ENCODE measurements at places on chromosomes 11 and 22.
A peak's percentile ranks its signal among the peaks of the same experiment; 100 is the strongest.

GRCh38 chr11:100753571-100753970 lies 66.5 kb downstream of the ARHGAP42 start:
- DNase-seq: no peak

- DNase-seq: no peak
These were observed 21.2 kb downstream of the PTPRJ start for GRCh38 chr11:48001438-48002021.

DNA sequence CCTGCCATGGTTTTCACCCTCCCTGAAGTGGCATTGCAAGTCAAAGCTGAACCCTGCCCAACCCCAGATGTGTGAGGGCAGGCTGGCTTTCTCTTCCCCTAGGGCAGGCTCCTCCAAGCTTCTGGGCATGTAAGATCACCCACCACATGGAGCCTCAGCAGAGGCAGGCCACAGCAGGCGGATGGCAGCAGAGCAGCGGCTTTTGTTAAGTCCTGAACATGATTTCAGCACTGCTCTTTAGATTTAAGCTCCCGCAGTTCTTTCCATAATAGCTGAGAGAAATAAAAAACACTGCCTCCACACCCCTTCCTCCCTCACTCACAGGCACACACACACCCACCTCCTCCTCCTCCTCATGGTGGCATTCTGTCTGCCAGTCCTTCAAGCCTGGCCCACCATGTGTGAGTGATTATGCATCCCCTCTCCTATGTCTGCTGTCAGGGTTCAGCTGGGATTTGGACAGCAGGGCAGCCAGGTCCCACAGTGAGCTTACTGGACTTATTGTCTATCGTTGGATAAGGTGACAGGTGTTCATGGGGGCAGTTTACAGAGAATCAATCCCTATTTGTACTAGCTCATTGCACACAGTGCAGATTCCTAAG lies 5.0 kb upstream of the NTM start:
- no peak for DNase-seq

DNA sequence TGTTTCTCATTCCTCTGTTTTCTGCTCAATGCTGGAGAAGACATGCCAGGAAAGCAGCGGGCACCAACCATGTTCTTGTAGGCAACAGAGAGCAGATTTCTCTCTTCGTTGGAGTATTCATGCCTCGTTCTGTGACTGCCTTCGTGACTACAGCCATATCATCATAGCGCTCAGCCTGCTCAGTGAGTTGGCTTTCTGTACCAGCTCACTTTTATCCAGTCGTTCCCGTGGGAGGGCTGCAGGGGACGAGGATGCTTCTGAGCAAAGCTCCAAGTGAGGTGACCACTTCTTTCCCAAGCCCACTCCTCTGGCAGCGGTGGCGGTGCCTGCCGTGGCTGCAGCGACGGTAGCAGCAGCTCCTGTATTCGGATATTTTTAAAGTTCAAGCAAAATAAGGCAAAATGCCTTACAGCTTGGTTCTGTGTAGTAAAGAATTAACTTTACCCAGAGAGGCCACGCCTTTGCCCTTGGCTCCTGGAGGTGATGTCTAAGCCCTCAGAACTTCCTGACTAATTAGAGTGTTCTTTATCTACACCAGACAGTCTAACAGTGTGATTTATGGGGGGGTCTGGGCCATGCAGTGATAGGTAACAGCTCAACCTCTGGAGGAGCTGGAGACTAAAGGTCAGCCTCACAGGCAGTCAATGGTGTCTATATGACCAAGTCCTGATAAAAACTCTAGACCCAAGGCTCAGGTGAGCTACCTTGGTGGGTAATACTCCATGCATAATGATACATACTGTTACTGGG lies 35.3 kb downstream of the LDHAL6A start:
- no peak for DNase-seq

DNA sequence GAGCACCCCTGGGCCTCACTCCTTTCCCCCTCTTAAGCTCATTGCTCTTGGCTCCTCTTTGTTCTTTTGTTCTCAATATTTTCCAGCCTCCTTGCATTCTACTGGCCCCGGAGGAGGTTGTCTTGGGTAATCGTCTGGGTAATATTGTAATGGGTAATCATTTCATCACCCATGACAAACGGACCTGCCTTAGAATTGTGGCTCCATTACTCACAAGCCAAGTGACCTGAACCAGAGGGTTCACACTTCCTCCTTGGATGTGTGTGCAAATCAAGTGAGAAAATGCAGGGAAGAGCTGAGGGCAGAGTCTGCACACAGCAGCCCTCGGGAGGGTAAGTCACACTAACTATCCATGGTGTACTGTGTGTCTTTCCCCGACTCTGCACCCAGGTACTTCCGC lies 305.0 kb downstream of the BUD13 start:
- DNase-seq: no peak

- peak; percentile 68 for DNase-seq
These were observed 587 bp downstream of the SLC25A22 start for GRCh38 chr11:797296-798092.

GRCh38 chr22:45911601-45912271 lies 65.2 kb downstream of the WNT7B start:
- no peak for DNase-seq

- DNase-seq: no peak
These were observed 1421.2 kb upstream of the RAG2 start for GRCh38 chr11:38019072-38019775.

DNA sequence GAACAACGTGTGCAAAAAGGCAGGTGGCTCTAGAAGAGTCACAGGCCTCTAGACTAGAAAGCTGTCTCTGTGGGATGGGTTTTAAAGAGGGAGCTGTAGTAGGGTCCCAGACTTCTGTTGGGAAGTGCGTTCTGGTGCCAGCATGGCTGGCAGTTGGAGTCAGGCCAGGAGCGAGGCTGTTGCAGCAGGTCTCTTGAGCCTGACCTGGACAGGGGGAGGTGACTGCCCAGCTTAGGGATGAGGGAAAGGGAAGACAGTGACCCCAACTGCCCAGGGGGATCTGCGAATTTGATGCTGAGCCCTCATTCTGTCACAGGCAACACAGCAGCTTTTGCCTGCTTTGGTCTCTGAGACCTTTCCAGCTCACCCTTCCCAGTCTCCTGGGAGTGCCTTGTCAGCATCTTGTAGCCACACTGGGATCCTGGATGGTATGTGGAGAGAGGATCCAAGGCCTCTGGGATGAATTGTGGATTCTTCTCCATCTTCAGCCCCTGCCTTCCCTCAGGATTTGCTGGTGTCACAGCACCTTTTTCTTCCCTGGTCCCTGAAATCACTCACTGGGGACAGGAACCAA lies 3.4 kb downstream of the TSKU start:
- no peak for DNase-seq

GRCh38 chr22:44080936-44081861 lies 57.1 kb downstream of the PARVB start:
- peak; percentile 53 for DNase-seq

GRCh38 chr11:15875393-15875792 lies 481.0 kb downstream of the SOX6 start:
- DNase-seq: no peak

- DNase-seq: no peak
These were observed 2.1 kb upstream of the CPT1A start for GRCh38 chr11:68843703-68844312.

DNA sequence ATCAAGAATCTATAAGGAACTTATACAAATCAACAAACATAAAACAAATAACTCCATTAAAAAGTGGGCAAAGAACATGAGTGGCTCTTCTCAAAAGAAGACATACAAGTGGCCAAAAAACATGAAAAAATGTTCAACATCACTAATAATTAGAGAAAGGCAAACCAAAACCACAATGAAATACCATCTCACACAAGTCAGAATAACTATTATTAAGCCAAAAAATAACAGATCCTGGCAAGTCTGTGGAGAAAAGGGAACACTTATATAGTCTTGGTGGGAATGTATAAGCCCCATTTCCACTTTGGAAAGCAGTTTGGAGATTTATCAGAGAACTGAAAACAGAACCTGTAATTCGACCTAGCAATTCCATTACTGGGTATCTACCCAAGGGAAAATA lies 921.0 kb downstream of the KCNA4 start:
- no peak for DNase-seq

GRCh38 chr11:24755260-24755839 lies 258.5 kb downstream of the LUZP2 start:
- DNase-seq: no peak

DNA sequence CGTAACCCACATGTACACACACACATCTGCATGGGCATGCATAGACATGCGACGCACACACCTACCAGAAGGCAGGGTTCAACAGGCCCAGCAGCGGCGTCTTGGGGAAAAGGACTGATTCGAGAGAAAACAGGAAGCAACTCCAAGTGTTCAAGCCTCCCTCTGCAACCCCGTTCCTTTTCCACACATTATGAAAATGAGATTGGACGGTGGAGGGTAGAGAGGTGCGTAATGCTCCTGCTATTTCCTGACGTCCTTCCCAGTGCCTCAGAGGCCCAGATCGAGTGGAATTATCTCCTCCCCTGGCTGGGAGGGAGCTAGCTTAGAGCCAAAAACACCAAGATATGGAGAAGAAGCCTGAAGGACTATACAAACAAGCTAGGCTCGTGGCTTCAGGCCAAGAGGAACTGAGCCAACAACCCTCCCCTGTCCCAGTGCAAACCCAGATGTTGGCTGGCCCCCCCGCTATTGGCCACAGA lies 289.2 kb downstream of the MN1 start:
- no peak for DNase-seq

DNA sequence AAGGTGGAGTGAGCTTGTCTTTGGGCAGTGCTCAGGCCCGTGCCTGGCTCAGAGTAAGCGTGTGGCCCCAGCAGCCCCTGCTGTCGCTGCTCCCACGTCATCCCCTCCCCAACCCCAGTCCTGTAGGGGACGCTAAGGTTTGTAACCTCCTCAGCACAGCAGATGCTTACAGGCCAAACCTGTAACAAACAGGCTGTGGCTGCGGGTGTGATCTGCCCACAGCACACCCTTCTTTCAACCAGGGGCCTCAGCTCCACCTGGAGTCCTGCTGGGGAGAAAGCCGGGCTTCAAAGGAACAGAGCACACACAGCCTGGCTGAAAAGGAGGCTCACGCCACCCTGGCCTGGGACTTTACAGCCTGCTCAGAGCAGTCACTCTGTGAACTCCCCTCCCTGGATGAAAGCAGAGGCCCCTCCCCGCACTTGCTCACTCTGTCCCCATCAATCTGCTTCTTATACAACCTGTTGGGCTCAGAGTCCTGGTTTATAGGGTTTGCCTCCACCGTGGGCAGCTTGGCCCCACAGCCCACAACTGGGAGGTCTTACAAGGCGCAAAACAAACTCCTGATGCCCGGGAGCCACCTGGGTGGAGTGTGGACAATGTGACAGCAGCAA lies 54.3 kb downstream of the SCUBE1 start:
- no peak for DNase-seq

DNA sequence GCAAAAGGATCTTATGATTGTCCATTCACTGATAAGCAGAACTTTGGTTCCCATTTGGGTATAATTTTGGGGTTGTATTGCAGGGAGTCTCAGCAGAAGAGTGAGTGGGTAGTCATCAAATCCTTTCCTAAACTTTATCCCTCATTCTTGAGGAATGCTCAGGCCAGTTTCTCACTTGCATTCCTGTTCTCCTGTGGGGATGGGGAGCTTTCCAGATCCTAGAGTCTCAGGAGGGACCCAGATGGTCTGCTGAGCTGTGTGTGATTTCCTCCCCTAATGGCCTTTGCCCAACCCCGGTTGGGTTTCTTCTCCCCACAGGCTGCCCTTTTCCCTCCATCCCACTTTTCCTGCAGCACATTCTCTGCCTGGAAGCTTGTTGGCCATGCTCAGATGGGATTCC lies 79.9 kb downstream of the MIAT start:
- no peak for DNase-seq

- DNase-seq: no peak
These were observed 111.8 kb upstream of the TMEM45B start for GRCh38 chr11:129703846-129704245.

GRCh38 chr11:2177076-2177475 lies 5.5 kb upstream of the TH start:
- no peak for DNase-seq

DNA sequence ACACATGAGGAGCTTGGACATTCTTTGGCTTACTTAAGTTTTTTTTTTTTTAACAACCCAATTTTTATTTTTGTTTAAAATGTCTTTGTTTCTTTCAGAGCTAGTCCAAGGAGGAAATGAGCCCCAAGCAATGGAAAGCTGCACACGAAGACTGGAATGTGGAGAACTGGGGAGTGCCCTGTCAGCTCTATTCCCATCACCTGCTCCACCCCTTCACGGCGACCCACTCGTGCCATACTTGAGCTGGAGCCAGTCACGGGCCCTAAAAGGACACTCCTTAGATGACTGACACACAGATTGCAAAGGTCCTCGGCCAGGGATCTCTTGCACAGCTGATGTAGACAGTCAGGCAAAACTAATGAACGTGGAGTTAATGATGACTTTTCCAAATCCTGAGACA lies 10.6 kb upstream of the SLC25A18 start:
- no peak for DNase-seq

DNA sequence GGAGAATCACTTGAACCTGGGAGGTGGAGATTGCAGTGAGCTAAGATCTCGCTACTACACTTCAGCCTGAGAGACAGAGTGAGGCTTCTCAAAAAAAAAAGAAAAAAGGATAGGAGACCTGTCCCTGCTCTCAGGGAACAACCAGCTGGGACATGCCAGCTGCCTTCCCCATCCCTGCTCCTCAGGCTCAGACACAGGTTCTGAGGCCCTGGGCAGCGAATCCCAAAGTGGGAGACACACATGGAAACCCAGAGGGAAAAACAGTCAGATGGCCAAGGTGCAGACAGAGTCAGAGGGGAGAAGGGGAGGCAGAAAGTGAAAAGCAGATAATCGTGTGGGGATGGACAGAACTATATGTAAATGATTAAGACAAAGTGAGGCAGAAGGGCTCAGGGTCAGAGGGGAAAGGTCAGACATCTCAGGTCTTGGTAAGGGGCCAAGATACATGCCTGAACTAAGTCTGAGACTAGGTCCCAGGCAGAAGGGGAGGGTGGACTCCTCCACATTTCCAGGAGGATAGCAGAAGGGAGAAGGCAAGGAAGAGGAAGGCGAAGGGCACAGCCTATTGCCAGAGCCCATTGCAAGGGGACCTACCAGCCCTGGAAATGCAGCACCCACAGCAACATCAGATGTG lies 14.2 kb downstream of the STARD10 start:
- DNase-seq: no peak

DNA sequence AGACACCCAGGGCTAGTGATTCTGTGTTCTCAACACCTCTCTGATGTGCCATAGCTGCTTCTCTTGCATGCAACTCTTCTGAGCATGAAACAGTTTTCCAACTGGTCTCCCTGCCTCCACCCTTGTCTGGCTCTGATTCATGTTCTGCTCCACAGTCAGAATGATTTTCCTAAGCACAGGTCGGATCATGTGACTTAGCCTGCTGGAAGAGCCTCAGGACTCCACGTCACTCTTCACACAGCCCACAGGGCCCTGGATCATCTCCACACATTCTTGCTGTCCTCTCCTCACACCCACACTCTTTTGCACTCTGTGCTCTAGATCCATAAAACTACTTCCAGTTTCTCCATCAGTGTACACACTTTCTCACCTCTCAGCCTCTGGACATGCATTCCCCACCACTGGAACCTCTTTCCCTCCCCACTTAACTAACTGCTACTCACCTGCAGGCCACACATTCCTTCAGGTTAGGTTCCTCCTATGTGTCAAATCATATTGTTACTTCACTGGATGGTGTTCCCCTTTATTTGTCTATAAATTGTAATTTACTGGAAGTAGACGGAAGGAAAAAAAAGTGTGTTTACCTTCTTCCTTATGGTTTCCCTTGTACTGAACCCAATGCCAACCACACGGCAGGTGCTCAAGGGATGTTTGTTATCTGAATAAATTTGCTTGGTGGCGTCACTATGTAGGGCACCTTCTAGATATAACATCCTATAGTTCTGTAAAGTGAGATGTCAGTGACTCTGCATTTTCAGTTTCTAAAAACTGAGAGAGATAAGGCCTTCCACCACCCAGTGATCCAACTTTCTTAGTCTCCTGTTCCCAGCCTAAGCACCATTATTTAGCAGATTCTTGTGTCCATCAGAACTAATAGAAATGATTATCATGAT lies 133.7 kb downstream of the ETS1 start:
- no peak for DNase-seq

Data from stimulated activated CD8-positive, alpha-beta memory T cell treated with anti-CD3 and anti-CD28 coated beads, Interleukin-7, amount 100 ng/mL, for 24 hours (primary cell).